ENCODE measurements at places on chromosomes 16 and 17.

GRCh38 chr17:34682305-34682704 lies 102.9 kb downstream of the TMEM132E start:
- no peak for DNase-seq

DNA sequence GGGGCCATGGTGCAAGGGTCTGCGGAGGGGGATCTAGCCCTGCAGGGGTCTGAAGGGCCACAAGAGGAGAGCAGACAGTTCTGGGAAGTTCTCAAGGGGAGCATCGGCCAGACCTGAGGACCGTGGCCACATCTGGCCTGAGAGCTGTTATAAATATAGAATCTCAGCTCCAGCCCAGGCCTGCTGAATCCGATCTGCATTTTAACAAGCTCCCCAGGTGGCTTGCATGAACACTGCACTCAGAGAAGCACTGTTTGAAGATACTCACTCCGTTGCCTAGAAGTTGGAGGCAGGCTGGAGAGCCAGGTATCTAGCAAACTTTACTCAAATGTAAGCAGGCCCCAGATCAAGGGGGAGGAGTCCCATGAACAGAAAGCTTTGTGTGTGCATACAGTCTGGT lies 61.3 kb downstream of the NKD1 start:
- DNase-seq = no peak

DNA sequence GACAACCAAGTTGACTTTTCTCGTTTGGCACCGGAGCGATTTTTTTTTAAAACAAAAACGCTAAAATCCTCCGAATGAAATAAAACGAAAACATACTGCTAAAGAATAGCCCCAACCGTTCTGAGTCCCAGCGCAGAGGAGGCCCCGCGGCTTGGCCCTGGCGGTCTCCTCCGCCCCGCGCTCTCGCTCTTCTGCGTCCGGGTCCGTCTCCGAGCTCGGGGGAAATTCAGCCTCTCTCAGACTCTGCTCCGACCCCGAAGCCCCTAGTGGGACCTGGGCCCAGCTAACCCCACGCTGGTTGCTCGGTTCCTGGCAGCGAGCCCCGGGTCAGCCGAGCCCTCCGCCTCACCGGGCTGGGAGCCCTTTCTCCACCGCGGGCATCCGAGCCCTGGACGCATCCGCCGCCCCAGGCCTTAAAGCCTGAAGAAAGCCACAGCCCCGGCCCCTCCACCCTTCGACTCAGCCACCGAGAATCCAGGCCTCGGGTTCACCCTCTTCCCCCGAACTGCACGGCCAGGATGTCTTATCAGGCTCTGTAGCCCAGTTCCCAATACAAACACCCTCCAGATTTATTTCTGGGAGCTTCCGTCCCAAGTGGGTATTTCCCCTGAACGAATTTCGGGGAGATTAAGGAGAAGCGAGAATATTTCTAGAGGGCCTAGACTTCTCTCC lies 1.2 kb downstream of the TBX2 start:
- no peak for DNase-seq

DNA sequence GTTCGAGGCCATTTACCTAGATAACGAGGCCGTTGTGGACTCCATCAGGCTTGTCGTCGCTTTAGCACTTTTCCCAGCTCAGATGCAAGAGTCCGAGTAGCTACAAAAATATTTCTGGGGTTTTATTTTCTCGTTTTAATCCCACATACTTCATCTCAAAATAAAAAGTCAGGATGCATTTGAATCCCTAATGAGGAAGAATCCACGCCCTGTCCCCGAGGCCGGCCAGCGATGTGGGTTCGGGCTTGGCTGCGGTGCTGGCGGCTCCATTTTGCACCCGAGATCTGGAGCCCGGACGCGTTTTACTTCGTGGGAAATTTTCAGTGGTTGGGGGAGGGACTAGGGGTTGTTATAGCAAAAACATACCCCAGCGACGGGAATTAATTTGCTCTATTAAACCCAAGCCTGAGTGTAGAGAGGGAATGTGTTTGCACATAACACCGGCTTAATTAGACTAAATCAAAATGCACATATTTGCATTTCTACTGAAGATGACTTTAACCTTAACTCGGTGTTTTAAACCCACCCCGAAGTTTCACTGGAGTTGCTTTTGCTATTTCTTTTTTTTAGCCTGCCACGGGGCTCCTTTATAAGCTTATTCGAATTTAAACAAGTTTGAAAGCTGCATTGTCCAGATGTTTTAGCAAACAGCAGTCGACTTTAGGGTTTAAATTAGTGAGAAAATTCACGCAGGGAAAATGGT lies 4.8 kb downstream of the IRX5 start:
- no peak for DNase-seq

GRCh38 chr17:47883589-47884426 lies 12.2 kb upstream of the SP2 start:
- DNase-seq = no peak

- peak; percentile 65 for DNase-seq
Measured at GRCh38 chr16:3431779-3432219, 11.5 kb downstream of the ZNF597 start.

DNA sequence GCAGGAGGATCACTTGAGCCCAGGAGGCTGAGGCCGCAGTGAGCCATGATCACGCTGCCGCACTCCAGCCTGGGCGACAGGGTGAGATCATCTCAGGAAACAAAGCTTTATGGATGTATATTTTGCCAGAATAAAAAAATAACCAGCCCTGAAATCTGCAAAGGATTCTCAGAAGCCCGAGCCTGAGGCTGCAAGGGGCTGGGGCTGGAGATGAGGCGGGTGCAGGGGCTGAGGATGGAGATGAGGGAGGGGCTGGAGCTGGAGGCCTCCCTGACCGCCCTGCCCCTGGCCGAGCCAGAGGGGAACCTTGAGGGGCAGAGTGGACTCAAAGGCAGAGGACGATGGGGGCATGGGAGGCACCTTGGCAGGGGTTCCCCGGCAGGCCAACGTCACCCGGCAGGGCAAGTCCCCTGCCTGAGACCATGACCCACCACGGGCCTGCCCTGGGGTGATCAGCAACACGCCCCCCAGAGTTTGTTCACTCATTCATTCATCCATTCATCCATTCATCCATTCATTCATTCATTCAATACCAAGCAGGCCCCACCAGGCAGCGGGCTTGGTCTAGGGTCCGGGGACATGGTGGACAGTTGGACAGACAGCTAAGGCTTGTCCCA lies 32.5 kb downstream of the PIEZO1 start:
- DNase-seq = no peak

DNA sequence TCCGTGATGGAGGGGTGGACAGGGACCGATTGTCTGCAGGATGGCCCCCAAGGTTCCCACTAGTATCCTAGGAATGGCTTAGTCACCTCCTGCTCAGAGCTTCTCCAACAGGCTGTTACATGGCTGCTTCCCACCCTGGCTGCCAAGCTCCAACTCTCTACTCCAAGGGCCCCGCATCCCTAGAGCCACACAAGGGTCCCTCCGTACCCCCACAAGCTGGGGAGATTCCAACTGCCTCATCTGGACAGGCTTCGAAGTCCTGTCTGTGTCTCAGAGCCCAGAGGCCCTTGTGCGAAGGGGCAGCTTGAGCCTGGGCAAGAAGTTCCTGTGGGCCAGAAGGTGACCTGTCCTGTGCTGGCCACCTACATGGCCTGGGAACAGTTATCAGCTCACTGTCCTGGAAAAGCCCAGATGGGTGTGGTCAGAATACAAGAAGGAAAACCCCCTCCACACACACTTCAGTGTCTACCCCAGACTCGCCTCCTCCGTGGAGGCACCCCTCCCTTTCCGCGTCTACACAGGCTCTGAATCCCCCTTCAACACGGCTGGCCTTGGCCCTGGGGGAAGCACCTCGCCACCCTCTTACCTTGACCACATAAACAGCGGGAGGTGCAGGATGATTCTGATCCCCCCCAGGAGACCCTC lies 586 bp downstream of the MEAK7 start:
- DNase-seq = no peak

DNA sequence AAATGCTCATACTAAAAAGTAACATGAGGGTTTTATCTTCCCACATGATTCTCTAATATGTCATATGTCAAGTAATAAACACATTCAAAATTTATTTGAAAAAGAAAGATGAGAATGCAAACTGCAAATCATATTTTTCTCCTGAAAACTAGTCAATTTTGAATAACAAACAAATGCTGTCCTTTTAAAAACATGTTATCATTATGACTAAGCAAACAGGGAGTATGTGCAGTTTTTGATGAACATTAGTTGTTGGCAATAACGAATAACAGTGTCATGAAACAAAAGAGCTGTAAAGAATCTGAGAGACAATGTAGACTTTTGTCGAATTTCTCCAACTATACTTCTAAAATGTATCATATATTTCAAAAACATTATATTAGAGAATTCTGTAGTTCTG lies 34.8 kb downstream of the RPGRIP1L start:
- DNase-seq = no peak

- DNase-seq = no peak
Measured at GRCh38 chr17:55806745-55807495, 56.1 kb downstream of the PCTP start.

GRCh38 chr16:30084816-30085159 lies 6.9 kb downstream of the TBX6 start:
- no peak for DNase-seq

- DNase-seq = no peak
Measured at GRCh38 chr17:75615301-75615700, 17.9 kb upstream of the SMIM5 start.

- no peak for DNase-seq
Measured at GRCh38 chr17:80594431-80595269, 50.0 kb downstream of the RPTOR start.

- no peak for DNase-seq
Measured at GRCh38 chr16:55736671-55737070, 80.9 kb downstream of the SLC6A2 start.

GRCh38 chr17:61485067-61485775 lies 33.0 kb downstream of the TBX4 start:
- DNase-seq = no peak

GRCh38 chr17:48374650-48375230 lies 55.3 kb downstream of the SKAP1 start:
- DNase-seq = peak; percentile 10

- DNase-seq = no peak
Measured at GRCh38 chr17:27532269-27533263, 76.3 kb downstream of the KSR1 start.

DNA sequence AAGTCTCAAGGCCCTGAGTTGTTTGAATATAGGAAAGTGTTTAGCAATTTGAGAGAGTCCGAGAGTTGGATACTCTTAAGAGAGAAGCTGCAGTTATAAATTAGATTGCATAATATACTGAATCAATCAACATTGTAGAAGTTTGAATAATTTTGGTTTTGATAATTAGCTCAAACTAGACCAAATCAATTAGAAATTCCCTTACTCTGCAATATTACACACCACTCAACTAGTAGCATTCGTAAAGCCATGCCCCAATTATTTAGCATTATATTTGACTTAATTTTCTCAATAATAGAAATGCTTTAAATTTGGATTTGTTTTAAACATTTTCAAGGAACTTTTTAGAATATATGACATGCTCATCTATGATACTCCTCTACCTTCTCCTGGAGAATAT lies 49.1 kb downstream of the TNRC6C start:
- DNase-seq = no peak

- DNase-seq = peak; percentile 12
Measured at GRCh38 chr16:88854306-88855111, 2.2 kb downstream of the GALNS start.

DNA sequence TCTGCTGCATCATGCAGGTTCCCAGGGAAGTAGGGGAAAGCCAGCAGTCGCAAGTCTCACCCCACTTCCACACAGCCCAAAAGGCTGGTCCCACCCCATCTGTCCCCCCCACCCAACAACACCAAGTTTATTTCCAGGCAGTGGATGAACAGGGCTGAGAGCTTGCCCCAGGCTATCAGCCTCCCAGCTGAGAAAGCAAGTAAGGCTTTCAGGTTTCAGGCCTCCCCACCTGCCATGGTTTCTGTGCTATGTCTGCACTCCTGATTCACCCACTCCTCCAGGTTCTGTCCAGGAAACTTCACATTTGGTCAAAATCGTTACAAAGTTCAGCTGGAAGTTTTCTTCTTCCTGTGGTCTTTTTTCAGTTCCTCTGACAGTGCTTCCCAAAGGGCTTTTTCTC lies 97.5 kb upstream of the HS3ST3A1 start:
- DNase-seq = no peak

GRCh38 chr17:27525316-27525715 lies 69.1 kb downstream of the KSR1 start:
- DNase-seq = no peak

GRCh38 chr17:76529224-76530094 lies 8.1 kb downstream of the CYGB start:
- no peak for DNase-seq

- no peak for DNase-seq
Measured at GRCh38 chr17:31216031-31216751, 80.8 kb downstream of the OMG start.

- no peak for DNase-seq
Measured at GRCh38 chr16:13427943-13428342, 492.0 kb upstream of the ERCC4 start.

All from stimulated activated CD4-positive, alpha-beta T cell treated with anti-CD3 and anti-CD28 coated beads, Interleukin-4, amount 100 ng/mL, for 1 hour (primary cell).